Activated CD4-positive, alpha-beta T cell treated with anti-CD3 and anti-CD28 coated beads, Interleukin-2, amount 50 U/mL, for 24 hours (primary cell): ENCODE measurements at places on chromosomes 13 and 19.

DNA sequence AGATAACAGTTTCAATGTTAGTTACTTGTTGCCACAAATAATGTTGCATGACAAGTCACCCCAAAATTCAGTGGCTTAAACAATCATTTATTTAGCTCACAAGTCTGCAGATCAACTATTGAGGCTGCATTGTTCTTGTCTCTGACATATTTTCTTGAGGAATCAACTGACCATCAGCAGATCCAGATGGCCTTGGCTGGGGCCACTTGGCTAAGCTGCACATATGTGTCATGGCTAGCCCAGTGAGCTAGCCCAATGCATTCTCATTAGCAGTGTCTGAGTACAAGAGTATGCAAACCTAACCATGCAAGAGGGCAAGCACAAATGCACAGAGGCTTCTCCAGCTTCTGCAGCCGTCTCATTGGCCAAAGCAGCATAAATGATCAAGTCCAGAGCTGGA lies 180.4 kb downstream of the DNAJC15 start:
- no peak for DNase-seq

DNA sequence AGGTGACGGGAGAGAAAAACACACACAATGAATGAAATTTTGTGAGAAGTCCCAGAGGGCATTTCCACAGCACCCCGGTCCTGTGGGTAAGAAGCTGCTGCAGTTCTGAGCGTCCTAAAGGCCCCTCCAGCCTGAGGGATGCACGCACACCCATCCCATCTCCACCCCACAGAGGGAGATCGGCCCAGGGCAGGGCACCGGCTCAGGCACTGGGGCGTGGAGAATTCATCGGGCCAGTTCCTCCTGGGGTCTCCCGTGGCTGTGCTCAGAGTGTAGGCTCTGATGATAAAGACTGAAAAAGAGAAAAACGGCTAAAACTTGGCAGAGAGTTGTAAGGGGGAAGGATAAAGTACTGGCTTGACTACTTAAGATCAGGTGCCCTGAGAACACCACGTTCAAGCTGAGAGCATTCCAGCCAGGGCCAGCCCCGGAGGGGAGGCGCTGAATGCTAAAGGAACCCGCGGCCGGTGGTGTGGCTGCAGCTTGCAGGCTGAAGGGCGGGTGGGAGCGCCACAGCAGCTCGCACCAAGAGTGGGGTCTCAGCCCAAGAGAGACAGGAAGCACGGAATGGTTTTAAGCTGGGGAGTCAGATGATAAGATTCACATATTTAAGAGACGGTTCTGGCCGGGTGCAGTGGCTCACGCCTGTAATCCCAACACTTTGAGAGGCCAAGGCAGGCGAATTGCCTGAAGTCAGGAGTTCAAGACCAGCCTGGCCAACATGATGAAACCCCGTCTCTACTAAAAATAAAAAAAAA lies 121.9 kb upstream of the SPACA7 start:
- DNase-seq: no peak

GRCh38 chr19:57096685-57097361 lies 23.0 kb upstream of the USP29 start:
- DNase-seq: no peak

DNA sequence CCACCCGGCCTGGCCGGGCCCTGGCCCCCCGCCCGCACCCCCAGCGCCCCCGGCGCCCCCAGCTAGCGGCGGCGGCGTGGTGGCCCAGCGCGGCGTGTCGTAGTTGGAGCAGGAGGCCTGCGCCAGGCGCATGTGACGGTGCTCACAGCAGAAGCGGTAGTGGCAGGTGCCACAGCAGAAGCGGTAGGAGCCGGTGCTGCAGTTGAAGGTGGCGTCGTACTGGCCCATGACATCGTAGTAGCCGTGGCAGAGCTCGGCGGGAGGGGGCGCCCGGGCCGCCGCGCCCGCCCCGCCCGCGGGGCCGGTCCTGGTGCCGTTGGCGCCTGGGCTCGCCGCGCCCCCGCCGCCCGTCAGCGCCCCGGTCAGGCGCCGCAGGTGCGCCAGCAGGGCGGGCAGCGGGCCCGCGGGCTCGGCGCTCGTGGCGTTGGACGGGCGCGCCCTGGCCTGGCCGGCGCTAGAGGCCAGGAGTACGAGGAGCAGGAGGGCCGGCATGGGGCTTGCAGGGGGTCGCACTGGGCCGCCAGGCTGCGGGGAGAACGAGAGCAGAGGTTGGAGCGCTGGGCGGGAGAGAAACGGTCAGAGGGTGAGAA lies 633 bp downstream of the SHISA7 start:
- DNase-seq: no peak

GRCh38 chr19:47613165-47614020 lies 4.5 kb downstream of the BICRA start:
- DNase-seq: no peak

- DNase-seq: no peak
Observed at GRCh38 chr13:27922883-27923612, 3.2 kb downstream of the PDX1 start.

DNA sequence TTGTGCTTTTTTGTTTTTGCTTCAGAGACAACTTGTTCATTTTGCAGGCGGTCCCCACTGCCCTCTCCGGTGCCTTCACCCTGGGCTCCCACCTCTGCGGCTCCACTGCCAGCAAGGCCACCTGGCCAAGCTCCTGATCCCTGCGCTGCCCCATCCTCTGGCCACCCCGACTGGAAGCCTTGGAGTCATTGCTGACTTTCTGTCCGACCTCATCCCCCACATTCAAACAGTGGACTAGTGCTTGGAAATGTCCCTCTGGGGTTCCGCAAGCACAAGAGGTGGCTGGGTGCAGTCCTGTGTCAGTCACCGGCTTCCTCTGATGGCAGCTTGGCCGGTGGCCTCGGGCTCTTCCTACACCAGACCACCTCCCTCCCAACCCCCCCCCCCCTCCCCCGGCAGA lies 17.0 kb downstream of the IL17D start:
- no peak for DNase-seq

DNA sequence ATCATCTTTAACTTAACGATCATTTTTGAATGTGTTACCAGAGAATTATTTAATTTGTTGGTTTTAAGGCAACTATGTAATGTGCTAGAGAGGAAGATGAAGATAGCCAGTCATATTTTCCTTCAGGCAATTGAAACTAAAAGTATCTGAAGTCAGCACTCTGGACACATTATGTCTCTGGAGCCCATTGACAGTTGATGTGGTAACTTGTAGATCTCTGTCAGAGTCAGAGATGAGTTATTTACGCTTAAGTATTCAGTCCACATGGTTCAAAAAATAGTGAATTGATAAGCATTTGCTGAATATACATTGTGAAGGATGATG lies 2.1 kb downstream of the ZMYM2 start:
- DNase-seq: no peak

GRCh38 chr13:73898276-73898675 lies 235.9 kb downstream of the KLF12 start:
- DNase-seq: no peak

DNA sequence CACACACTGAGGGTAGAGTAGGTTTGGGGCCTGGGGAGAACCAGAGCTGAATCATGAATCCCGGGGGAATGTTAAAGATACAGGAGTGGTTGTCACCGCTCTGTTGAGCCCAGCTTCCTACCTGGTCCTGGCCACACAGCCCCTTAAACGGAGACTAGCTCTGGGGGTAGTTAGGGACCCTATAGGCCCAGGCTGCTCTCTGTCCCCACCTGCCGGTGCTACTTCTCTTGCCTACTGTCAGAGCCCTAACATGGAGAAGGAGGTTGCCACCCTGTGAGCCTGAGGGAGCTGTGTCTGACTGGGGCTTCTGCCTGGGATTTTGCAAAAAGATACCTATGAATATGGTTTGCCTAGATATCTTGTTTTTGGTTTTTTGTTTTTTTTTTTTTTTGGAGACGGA lies 36.6 kb upstream of the ZNF429 start:
- no peak for DNase-seq

- DNase-seq: no peak
Observed at GRCh38 chr19:29385191-29385795, 140.5 kb upstream of the VSTM2B start.

GRCh38 chr19:34241513-34242337 lies 12.6 kb upstream of the GARRE1 start:
- DNase-seq: no peak

DNA sequence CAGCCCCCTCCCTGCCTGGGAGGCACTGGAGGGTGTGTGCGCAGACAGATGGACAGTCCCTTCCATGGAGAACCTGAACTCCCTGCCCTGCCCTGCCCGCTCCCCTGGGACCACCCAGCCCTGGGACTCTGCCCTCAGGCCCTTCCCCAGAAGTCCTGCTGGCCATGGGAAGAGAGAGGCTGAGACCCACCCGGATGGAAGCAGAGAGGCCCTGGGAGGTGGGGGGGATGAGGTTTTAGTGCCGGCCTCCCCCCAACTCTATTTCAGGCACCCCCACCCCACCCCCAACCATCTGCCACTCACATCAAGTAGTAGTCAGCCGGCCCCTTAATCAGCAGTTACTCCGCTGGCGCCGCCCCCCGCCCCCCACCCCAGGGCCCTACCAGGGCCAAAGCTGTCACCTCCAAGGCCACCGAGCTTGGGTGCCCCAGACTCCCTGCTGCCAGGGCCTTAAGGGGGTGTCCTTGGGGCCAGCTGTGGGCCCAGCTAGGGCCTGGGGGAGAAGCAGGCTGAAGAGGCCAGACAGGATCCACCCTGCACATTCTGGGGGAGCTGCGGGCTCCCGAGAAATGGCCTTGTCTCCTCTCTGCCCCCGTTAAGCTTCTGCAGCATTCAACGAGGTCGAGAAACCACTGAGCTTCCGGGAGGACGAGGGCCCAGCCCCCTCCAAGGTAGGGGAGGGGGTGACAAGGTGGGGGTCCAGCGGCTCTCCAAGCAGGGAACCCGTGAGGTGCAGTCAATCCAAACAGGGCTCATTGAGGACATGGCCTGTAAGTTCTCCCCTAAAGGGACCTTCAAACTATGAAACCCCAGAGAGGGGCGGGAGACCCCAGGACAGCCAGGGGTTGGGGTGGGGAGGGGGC lies 17.4 kb downstream of the NMRK2 start:
- DNase-seq: no peak

DNA sequence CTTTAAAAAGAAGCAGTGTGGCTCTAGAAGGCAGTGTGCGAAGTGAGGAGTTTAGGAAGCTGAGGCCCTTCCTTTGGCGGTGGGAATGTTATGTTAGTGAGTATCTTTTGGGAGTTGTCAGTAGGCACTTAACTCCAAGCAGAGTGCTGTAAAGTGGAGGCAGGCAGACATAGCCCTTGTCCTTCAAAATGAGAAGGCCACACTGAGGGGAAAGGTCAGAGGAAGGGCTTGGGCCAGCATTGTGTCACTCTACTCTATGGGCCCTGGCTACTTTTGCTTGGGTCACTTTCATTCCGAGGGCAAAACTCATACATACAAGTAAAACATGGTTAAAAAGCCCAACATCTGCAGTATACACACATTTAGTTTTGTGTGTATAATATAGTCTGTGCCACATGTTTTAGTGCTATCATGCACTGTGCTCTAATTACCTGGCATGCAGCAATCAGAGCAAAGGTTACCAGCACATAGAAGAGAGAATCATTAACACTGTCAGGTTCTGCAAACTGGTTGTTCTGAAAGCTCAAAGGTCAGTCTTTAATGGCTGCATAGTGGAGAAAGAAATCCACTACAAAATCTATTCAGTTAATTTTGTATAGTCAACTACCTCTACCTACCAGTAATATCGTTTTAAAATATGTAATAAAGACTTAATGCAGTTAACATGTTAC lies 64.4 kb downstream of the WASF3 start:
- no peak for DNase-seq

GRCh38 chr19:38596057-38596981 lies 21.4 kb downstream of the MAP4K1 start:
- DNase-seq: no peak

DNA sequence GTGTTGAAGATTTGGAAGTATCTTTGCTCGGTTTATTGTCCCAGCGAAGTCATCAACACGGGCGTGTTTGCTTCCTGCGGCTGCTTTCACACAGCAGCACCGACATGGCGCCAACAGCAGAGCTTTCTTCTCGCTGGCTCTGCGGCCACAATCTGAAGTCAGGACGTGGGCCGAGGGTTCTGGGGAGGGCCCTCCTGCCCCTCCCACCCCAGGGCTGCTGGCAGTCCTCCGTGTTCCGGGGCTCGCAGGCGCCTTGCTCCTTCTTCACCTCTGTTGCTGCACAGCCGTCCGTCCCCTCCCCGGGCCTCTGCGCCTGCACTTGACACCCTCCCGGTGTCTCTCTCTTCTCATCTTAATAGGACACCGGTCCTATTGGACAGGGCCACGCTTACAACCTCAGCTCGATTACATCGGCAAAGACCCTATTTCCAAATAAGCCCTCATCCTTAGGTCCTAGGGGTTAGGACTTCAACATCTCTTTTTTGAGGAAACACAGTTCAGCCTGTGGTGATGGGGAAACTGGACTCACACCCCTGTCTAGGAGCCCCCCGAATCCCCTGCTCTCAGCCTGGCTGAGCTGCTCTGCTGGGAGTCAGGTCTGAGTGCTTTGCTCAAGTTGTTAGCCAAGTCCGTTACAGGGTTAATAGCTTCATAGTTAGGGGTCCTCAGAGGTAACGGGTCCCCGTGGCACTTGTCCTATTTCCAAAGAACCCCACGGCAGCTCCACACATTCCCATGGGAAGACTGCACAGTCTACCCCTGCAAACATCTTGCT lies 2.7 kb upstream of the TEX29 start:
- no peak for DNase-seq

DNA sequence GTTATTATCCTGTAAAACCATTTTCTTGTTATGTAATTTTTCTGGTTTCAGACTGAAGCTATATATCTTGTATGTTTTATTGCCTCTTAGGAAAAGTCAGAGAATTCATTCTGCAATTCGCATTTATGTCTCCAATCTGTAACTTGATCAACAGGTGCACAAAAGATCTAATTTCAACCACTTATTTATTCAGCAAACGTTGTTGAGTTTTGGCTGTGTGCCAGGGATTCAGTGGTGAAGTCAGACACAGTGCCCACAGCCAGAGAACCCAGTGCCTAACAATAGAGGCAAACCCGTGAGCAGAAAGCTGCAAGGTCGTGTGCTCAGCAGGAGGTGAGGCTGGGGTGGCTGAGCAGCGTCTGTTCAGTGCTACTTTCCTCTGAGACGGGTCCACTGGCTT lies 119.5 kb upstream of the MCF2L start:
- DNase-seq: no peak

DNA sequence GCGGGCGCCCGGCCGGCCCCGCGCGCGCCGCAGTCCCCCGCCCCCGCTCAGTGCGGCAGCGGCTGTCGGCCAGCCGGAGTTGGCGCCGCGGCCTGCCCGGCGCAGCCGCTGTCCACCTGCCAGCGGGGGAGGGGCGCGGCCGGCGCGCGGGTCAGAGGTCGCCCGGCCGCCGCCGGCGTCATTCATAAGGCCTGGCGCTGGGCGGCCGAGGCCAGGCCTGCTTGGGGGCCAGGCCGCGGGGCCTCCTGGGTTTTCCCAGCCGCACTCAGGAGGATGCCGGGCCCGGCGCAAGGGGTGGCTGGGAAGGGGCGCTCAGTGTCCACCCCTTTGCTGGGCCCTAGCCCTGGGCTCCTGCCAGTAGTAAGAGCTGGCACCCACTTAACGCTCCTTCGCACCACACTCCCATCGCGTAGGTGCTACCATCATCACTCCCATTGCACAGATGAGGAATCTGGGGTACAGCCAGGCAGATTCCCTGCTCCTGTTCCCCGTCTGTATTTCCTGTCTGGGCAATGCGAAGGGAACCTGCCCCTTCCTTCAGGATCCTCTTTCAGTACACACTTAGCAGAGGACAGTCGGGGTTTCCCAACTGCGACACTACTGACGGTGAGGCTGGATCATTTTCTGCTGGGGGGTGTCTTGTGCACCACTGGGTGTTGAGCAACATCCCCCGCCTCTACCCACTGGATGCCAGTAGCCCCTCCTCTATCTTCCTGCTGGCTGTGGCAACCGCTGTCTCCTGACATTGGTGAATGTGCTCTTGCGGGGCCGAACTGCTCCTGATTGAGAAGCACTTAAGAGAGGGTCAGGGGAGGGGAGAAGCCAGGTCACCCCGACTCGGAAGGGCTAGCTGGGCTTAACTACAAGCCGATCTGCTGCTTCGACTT lies 846 bp upstream of the PRKACA start:
- DNase-seq: peak; percentile 19
